A375 (cell line): ENCODE measurements at places on chromosomes 16 and 17. TPM values are rescaled to one million over a fixed set of nuclear protein-coding genes. Genes with fewer than 3 reads are reported as not detected.

Gene ASPHD1
- total RNA-seq = 11.5 and 13.5 TPM in 2 replicates

Gene NRN1L
- 0.30 TPM in 1 of 2 replicates, not detected in the other for total RNA-seq

Gene CACNA1G
- total RNA-seq = 0.05 and 0.08 TPM in 2 replicates

Gene MPO
- total RNA-seq = not detected in 2 replicates

Gene SLFN13
- 0.49 and 1.8 TPM in 2 replicates for total RNA-seq
